ENCODE measurements at places on chromosomes 1 and 21. TPM values are rescaled to one million over a fixed set of nuclear protein-coding genes. Genes with fewer than 3 reads are reported as not detected.

- no peak overlapping the region for H3K27ac ChIP-seq
- H3K27me3 ChIP-seq: no peaks in the 10 kb centered on the region
- no peak overlapping the region for H3K4me3 ChIP-seq
- no peaks in the 10 kb centered on the region for H3K36me3 ChIP-seq
- no peaks in the 10 kb centered on the region for H3K4me1 ChIP-seq
Measured at GRCh38 chr1:58468612-58469011, 77.9 kb downstream of the OMA1 start.

EPHA8 gene
- total RNA-seq: not detected

DNA sequence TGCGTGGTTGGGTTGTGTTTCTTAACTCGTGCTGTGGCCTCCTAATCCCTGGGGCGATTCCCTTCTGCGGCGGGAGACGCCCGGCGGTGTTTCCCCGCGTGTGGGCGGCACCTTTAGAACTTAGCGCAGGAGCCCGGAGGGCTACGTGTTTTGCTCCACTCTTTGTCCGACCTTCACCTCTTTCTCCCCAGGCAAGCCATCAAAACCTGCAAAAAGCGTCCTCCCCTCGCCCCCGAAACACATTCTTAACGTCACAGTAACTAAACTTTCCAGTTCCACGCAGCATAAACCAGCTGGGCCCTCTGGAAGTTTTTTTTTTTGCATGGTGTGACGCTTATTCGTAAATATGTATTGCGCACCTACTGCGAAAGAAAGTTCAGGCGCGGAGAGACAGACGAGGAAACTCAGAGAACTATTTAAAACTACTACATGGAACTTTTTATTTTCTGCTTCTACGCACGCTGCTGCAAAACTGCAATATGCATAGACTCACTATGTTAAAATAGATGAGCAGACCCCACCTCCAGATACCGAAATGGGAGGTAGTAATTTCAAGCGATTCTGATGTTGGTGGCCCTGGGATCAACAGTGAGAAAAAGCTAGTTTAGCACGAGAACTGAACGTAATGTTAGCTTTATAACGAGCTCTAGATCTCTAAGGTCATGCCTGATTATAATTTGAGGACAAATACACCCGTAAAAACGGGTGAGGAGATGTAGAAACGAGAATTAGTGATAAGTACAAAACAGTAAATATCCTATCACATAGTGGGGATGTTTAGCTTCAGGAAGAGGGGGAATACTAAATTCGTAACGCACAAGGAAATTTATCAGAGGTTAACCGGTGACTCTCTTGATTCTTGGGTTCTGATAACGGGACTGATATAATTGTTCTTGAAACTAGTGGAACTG lies 920 bp downstream of the MTR start:
- H3K4me1 ChIP-seq: peaks cover 33% of the 10 kb centered on the region
- no peak for DNase-seq
- peak overlapping the region; percentile 89 for H3K4me3 ChIP-seq
- H3K27me3 ChIP-seq: peaks cover 5% of the 10 kb centered on the region

OR2L2 gene
- total RNA-seq: 0.10 TPM

DMAP1 gene
- total RNA-seq: 40.2 TPM

NPHS2 gene
- not detected for total RNA-seq

GRCh38 chr1:24874056-24874455 lies 56.0 kb downstream of the RUNX3 start:
- no peak overlapping the region for H3K4me3 ChIP-seq
- no peaks in the 10 kb centered on the region for H3K36me3 ChIP-seq
- H3K27ac ChIP-seq: no peak overlapping the region

GRCh38 chr21:27700974-27701614 lies 734.2 kb upstream of the ADAMTS5 start:
- no peaks in the 10 kb centered on the region for H3K4me1 ChIP-seq
- peak; percentile 58 for DNase-seq
- H3K4me3 ChIP-seq: no peak overlapping the region
- no peaks in the 10 kb centered on the region for H3K27me3 ChIP-seq

DNA sequence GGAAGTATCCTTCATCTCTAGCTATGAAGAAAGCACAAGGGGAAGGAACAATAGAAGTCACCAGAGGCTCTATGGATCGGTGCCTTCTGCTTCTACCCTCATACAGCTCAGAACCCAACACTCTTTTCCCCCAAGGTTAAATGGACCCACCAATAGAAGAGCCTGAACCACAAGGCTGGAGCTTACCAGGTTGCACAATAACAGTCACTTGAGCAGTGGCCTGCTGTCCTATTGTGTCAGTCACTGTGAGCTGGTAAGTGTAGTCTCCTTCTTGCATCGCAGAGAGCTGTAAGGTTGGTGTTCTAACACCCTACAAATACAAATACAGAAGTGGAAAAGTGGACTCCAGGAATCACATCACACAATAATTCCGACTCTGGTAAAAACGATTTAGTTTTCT lies 103.0 kb downstream of the KIAA0319L start:
- H3K4me1 ChIP-seq: peaks cover 38% of the 10 kb centered on the region
- no peak overlapping the region for H3K4me3 ChIP-seq
- H3K27ac ChIP-seq: no peak overlapping the region
- no peaks in the 10 kb centered on the region for H3K27me3 ChIP-seq

CRYZL1 gene
- 33.6 TPM for total RNA-seq

DNA sequence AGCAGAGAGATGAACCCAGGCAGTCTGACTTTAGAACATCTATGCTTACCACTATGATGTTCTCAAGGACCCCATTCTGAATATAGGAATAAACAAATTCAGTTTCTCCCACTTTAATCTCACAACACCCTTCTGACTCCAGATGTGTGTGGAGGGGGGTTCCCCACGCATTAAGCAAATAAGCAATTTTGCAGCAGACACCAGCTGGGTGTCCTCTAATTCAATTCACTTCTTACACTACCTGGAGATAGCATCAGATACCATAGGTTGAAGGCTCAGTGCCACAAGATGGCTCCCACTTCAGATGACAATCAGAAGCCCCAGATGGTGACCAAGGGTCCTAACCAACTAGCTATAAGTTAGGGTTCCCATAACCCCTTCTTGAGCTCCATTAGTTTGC lies 30.3 kb upstream of the CEP350 start:
- H3K27ac ChIP-seq: no peak overlapping the region
- no peak overlapping the region for H3K4me3 ChIP-seq
- H3K36me3 ChIP-seq: peaks cover 27% of the 10 kb centered on the region
- DNase-seq: no peak
- no peaks in the 10 kb centered on the region for H3K27me3 ChIP-seq

DNA sequence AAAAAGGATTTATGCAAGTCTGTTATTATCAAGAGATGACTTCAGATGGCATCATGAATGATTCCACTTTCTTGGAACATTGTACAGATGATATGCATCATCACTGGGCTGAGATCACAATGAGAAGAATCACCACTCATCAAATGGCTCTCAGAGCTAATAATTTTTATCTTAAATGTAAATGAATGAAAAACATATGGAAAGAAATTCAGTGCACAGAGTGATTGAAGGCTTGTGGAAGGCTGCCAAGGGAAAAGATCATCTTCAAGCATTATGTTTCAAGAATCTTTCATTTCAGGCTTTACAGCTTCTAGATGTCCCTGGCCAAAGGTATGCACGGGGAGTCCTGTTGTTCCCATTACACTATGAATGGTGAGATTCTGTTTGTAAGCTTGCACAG lies 955.7 kb downstream of the TTLL7 start:
- no peak overlapping the region for H3K4me3 ChIP-seq
- no peak for DNase-seq
- H3K27me3 ChIP-seq: no peaks in the 10 kb centered on the region
- H3K36me3 ChIP-seq: no peaks in the 10 kb centered on the region

KMO gene
- total RNA-seq: not detected

DNA sequence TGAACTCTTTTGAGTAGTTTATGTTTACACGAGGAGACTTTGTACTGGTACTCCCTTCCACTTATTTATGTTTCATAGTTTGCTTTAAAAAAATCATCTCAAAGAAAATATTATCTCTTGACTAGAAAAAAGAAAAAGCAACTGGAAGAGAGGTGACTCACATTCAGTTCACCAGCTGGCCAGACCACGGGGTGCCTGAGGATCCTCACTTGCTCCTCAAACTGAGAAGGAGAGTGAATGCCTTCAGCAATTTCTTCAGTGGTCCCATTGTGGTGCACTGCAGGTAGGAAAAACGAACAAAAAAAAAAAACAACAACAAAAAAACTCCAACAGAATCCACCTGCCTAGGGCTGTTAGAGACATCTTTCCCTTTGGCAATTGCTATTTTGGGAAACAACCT lies 102.9 kb downstream of the PTPRC start:
- DNase-seq: no peak
- peaks cover 49% of the 10 kb centered on the region for H3K4me1 ChIP-seq
- H3K27me3 ChIP-seq: no peaks in the 10 kb centered on the region
- H3K4me3 ChIP-seq: no peak overlapping the region
- H3K36me3 ChIP-seq: peaks cover 65% of the 10 kb centered on the region
- H3K27ac ChIP-seq: no peak overlapping the region

DNA sequence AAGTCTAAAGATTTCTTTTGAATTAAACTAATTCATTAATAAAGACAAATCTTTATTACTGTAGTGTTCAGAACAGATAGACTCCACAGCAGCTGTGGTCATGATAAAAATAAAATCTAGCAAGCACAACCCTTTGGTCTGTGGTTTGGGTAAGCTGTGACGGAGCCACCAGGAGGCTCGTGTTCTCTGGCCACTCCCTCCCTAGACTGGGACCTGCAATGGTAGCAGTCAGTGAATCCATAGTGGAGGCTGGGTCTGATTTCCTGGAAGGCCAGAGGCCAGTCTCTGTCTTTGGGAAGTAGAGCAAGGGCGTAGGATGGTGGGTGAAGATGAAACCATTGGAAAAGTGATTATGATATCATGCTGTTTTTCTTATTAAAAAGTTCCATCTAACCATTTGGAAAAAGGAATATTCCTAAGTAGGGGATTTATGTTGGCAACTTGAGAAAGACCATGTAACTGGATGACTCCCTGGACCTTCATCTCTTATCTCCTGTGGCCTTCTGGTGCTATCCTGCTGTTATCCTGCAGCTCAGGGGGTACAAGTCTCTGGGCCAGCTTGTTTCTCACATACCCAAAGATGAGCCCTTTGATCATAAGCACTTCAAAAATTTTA lies 39.0 kb downstream of the TENT5C start:
- H3K27ac ChIP-seq: no peak overlapping the region
- no peak overlapping the region for H3K4me3 ChIP-seq
- peak; percentile 41 for DNase-seq
- no peaks in the 10 kb centered on the region for H3K36me3 ChIP-seq

DNA sequence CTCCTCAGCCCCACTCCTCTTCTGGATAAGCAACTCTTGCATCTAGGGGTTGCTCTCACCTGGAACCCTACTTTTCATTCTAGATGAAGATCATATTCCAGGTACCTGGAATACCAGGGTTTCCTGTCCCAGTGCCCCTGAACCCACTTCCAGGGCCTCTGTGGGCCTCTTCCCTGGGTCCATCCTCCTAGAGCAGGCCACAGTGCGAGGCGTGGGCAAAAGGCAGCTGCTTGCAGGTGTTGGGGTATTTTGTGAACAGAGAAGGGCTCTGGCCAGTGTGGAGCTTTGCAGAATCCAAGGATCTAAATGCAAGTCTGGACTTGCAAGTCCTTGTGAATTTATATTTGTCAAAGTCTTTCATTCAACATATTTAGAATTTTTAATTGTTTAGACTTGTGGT lies 240.4 kb upstream of the POU3F1 start:
- H3K36me3 ChIP-seq: no peaks in the 10 kb centered on the region
- no peak for DNase-seq
- no peaks in the 10 kb centered on the region for H3K4me1 ChIP-seq
- H3K27ac ChIP-seq: no peak overlapping the region

GRCh38 chr21:25734654-25734903 lies 125 bp downstream of the ATP5PF start:
- H3K27me3 ChIP-seq: no peaks in the 10 kb centered on the region
- peaks cover 18% of the 10 kb centered on the region for H3K36me3 ChIP-seq
- peak overlapping the region; percentile 100 for H3K27ac ChIP-seq
- DNase-seq: no peak
- peak overlapping the region; percentile 98 for H3K4me3 ChIP-seq

FLG2 gene
- 0.03 TPM for total RNA-seq

DNA sequence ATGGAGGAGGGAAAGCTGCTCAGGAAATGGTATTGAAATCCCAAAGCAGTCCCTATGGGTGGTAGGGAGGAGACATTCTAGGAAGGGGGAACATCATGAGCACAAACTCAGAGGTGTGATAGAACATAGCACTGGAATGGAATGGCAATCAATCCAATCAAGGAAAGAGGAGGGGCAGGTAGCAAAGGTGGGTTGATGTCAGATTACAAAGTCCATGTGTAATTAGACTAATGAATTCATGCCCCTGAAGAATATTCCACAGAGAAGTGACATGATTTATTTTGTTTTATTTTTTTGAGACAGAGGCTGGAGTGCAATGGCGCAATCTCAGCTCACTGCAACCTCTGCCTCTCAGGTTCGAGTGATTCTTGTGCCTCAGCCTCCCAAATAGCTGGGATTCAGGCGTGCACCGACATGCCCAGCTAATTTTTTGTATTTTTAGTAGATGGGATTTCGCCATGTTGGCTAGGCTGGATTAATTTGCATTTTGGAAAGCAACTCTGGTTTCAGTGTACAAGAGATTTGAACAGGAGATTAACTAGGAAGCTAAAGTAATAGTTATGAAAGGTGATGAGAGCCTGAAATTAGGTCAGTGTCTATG lies 36.1 kb downstream of the DEGS1 start:
- H3K27ac ChIP-seq: no peak overlapping the region
- H3K27me3 ChIP-seq: peaks cover 5% of the 10 kb centered on the region
- peaks cover 11% of the 10 kb centered on the region for H3K4me1 ChIP-seq
- H3K4me3 ChIP-seq: no peak overlapping the region
- DNase-seq: no peak

ADAM30 gene
- total RNA-seq: not detected

CR1L gene
- total RNA-seq: not detected

DNA sequence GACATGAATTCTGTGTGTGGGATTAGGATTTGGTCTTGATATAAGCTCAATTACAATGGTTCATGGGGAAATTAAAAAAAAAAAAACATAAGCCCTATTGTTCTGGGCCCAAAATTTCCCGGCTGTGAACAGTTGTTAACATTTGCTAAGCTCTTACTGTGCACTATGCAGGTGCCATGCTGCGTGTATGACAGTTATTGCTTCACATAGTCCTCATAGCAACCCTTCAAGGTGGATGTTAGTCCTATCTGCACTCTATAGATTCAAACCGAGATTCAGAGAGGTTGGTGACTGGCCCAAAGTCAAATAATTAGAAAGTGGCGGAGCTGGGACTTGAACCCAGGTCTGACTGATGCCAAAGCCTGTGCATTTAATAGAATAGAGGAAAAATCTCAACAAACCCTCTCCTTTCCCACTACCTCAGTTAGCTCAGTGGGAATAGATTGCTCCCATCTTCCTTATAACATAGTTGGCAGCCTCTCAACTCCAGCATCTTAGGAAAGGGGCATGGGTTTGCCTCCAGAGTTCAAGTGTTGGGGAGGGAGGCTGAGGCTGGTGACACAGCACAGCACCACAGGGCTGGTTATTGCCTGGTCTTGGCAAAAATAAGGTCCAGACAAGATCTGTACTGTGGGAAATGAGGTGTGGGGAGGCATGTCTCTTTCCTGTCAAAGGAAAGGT lies 55.0 kb upstream of the GCLM start:
- H3K27me3 ChIP-seq: peaks cover 3% of the 10 kb centered on the region
- no peaks in the 10 kb centered on the region for H3K4me1 ChIP-seq
- DNase-seq: no peak
- H3K36me3 ChIP-seq: no peaks in the 10 kb centered on the region
- H3K27ac ChIP-seq: no peak overlapping the region
- no peak overlapping the region for H3K4me3 ChIP-seq
